Stimulated activated CD4-positive, alpha-beta T cell treated with anti-CD3 and anti-CD28 coated beads, Interleukin-15, amount 100 ng/mL, for 1 hour (primary cell): ENCODE measurements at places on chromosomes 11 and 22.

DNA sequence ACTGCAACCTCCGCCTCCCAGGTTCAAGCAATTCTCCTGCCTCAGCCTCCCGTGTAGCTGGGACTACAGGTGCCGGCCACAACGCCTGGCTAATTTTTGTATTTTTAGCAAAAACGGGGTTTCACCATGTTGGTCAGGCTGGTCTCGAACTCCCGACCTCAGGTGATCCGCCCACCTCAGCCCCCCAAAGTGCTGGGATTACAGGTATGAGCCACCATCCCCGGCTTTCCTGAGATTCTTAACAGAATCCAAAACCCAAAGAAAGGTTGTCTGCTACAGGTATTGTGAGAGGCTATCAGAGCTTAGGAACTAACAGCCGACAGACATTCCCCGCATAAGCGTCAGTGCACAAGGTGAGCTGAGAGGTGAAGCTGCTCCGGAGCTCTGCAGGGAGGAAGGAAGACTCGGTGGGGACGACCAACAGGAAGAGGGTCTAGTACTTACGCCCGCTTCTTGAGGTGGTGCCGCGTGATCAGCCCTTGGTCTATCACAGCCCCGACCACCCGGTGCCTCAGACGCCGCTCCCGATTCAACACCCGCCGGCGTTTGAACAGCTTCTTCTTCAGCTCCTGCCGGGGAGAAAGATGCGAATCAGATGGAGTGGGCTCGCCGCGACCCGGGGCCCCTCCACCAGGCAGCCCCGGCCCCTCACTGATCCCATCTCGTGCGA, 470 bp downstream of the C11orf98 start:
- DNase-seq: peak; percentile 31

GRCh38 chr11:78722786-78723185, 148.1 kb upstream of the NARS2 start:
- DNase-seq: no peak

DNA sequence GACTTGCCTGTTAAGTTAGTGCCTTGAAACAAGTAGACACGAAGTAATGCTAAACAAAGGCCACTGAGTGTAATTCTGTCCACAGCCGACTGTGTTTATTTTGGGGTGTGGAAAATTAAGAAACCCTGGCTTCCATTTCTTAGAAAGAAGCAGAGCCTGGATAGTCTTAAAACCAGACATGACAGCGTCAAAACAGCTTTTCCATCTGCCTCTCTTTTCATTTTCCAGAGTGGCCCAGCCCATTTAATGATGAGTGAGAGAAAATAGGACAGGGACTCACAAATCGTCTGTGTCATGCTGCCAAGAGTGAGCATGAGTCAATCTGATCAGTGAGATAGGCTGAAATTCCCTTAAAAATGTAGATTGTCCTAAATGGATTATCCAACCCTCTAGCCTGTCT, 485.9 kb downstream of the JRKL start:
- no peak for DNase-seq

GRCh38 chr11:112581747-112582146, 321.1 kb upstream of the PLET1 start:
- no peak for DNase-seq

- peak; percentile 42 for DNase-seq
Observed at GRCh38 chr22:39545386-39546365, 13.1 kb upstream of the RPS19BP1 start.

- DNase-seq: no peak
Observed at GRCh38 chr22:28394513-28395110, 285.0 kb downstream of the TTC28 start.

DNA sequence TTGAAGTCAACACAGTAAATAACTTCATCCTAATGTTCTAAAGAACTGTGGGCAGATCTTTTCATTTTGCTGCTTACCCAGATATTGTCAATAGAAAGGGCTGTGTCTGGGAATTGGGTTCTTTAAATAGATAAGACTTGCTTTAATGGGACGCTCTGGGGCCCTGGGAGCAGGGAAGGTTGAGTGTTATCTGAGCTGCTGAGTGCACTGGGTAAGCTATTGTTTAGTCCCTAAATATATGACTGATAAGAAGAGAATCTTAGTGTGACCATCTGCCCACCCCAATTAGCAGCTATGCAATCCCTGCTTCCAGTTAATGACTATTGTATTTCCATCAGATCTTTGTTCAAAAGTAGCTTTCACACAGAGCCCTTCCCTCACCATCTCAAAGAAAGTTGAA, 44.4 kb downstream of the ARHGAP42 start:
- DNase-seq: no peak

DNA sequence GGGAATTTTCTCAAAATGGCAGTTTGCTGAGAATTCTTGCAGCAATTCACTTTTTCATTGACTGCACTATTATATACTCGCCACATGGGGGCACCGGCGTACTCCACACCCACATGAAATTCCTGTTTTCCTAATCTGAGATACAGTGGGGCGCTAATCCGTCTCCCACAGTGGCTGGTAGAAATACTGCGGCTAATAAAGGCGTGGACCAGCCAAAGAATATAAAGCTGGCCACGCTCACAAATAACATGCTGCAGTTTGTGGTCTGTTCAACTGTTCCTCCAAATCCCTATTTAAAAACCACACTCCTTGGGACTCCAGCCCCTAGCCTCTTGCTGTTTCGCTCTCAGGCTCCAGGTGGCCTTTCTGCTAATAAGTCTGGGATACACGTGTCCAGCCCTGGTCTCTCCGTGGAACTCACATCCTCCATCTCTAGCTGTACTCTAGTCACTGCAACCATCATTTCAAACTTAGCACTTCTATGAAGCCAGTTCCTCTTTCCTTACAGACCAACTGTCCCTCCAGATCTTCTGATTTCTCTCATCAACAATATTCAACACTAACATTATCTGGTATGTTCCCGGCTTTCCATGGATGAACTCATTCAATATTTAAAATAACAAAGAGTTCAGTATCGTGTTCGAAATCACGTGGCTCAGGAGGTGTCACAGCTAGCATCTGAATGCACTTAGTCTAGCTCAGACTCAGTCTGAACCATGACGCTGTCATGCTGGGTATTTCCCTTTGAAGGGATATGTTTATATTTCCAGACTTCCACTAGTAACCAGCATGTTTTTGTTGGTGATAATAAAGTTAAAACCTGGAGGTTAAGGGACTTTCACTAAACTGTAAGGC, 22.0 kb downstream of the TBRG1 start:
- DNase-seq: no peak

GRCh38 chr22:35116817-35117216, 50.9 kb downstream of the ISX start:
- no peak for DNase-seq

DNA sequence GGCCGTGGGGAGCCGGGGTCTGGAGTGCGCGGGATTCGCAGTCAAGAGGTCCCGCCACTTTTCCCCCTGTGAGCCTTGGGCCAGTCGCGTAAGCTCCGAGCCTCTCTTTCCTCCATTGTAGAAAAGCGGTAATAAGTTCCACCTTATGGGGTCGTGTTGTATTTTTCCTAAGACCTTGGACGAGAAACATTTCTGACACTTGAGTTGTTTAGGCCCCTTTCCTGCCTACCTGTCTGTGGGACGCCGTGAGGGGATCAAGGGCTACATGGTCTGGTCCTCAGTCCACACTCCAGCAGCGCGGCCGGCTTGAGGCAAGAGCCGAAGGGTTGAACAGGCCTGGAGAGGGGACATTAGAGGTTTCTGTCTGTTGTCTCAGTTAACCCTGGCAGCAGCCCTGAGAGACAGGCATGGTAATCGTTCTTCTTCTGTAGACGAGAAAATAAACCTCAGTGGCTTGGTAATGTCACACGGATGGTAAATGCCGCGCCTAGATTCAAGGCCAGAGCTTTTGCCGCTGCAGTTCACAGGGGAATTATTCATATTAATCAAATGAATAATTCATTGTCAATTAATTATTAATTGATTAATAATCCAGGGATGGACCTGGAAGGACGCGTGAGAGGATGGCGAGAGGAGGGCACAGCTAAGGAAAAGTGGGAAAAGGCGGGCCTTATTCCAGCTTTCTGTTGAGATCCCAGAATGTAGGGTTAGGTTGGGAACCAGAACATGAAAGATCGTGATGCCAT, 545 bp downstream of the FEN1 start:
- no peak for DNase-seq
